Motor neuron (in vitro differentiated cells): ENCODE measurements at places on chromosomes 11 and 22.
A peak's percentile ranks its signal among the peaks of the same experiment; 100 is the strongest.

- ATAC-seq = no peak
Measured at GRCh38 chr11:110736171-110736553, 23.9 kb upstream of the ARHGAP20 start.

GRCh38 chr11:60367009-60367408 lies 11.3 kb upstream of the MS4A7 start:
- ATAC-seq = no peak

GRCh38 chr11:20760811-20761210 lies 91.4 kb downstream of the NELL1 start:
- no peak for ATAC-seq

GRCh38 chr11:91947215-91947820 lies 277.3 kb upstream of the FAT3 start:
- ATAC-seq = peak; percentile 98

GRCh38 chr11:77619576-77620198 lies 17.9 kb downstream of the CLNS1A start:
- peak; percentile 37 for ATAC-seq

GRCh38 chr11:61065955-61066638 lies 36.2 kb upstream of the CD5 start:
- ATAC-seq = no peak

GRCh38 chr11:130183878-130184610 lies 24.5 kb downstream of the ST14 start:
- ATAC-seq = peak; percentile 40

DNA sequence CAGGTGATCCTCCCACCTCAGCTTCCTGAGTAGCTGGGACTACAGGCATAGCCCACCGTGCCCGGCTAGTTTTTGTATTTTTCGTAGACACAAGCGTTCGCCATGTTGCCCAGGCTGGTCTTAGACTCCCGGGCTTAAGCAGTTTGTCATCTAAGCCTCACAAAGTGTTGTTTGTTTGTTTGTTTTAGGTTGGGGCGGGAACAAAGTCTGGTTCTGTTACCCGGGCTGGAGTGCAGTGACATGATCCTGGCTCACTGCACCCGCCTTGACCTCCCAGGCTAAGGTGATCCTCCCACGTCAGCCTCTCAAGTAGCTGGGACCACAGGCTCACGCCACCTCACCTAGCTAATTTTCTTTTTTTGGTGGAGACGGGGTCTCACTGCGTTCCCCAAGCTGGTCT lies 12.6 kb downstream of the IRF7 start:
- ATAC-seq = no peak

- ATAC-seq = peak; percentile 58
Measured at GRCh38 chr11:69044111-69045013, 4.4 kb upstream of the TPCN2 start.

DNA sequence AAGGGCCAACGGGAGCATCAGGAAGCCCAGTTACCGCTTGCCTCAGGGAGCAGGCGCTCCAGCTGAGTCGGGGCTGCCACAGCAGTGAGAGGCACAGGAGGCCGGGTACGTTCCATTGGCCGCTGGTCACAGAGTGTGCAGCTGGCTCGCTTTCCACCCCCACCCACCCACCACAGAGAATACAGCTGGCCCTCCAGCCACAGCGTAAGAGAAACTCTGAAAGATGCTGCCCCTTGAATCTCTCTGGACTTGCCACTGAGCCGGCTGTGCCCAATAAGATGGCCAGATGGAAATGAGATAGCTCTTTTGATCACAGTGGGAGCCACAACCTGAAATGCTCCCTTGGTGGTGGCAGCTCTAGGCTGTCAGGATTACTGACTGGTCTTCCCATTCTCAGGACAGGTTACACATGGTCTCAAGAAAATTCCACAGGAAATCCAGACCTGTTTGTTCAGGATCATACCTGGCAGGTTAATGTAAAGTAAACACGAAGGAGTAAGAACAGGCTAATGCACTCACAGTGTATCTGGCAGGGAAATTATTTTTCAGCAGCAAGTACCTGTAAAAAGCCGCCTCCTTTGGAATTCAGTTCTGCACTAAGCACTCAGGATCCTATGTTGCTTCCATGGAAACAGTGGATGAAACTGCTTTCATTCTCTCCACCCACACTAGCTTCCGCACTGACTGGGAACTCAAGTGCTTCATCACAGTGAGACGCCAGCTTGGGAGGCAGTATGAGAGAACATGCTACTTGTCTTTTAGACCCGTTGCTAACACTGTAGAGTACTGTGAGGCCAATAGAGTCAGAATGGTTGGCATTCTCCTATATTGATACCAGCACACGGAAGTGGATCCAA lies 16.5 kb downstream of the SIAE start:
- peak; percentile 90 for ATAC-seq

- no peak for ATAC-seq
Measured at GRCh38 chr11:74282421-74282820, 29.0 kb downstream of the P4HA3 start.

- no peak for ATAC-seq
Measured at GRCh38 chr22:41401781-41402648, 20.3 kb downstream of the TEF start.

DNA sequence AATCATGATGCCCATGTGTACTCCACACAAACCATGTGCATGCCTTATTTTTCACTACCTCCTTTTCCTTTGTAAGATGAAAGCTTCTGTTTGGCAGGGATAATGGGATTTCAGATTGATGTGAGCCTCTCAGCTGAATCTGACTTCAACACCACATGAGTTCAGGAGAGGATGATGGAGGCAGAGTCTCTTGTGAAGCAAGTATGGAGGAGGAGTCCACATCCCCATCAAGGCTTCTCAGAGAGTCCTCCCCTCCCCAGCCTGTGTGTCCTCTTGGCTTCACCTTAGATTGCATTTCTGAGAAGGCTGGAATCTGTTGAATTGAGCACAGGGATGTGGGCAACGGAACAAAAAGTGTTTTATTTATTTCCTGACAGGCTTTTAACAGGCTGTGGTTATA lies 370.4 kb downstream of the FAT3 start:
- peak; percentile 59 for ATAC-seq

- ATAC-seq = peak; percentile 88
Measured at GRCh38 chr11:59206635-59207034, 6.1 kb downstream of the MPEG1 start.
